Stimulated activated CD4-positive, alpha-beta T cell treated with anti-CD3 and anti-CD28 coated beads, Interleukin-1b, Interleukin-23, amount 100 ng/mL, for 48 hours (primary cell): ENCODE measurements at places on chromosomes 6 and 20.

DNA sequence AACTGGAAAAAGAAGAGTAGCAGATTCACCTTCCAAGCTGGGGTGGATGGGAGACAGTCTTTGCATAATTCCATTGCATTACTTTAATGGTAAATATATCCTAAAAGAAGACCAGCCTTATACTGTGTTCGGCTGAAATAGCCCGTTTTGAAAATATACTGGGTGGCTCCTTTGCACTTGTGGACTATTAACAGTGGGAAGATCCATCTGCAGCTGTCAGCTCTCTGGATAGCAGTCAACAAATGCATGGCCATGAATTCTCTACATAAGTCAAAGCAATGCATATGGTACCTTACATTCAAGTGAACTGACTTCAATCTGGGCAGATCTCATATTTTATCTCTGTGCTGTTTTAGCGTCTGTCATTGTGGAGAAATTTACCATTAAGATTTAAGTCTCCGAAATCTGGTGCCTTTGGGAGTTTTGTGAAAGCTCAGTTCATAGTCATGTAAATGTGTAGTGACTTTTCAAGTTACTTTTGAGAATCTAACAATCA is 400.6 kb upstream of the RNF217 start:
- DNase-seq, result no peak

- no peak for DNase-seq
Measured at GRCh38 chr20:45368221-45368980, 5.4 kb downstream of the SYS1 start.

GRCh38 chr6:20692023-20692422 is 157.8 kb downstream of the CDKAL1 start:
- DNase-seq, result no peak

DNA sequence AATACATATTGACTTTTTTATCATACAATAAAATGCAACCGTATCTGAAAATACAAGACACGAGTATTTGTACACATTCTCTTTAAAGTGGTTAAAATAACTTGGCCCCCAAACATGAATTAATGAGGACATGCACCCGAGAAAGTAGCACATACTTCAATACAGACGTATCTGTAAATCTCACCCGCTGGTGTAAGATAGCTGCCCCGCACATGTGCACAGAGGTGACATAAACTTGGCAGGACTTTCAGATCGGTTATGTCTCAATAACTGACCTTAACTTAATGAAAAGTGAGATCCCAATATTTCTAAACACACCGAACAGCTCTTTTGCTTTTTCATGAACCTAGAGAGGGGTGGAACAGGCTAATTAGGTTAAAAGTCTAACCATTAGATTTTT is 91.5 kb upstream of the RPS6KA2 start:
- DNase-seq, result no peak

- DNase-seq, result peak; percentile 57
Measured at GRCh38 chr6:7919871-7920270, 9.3 kb upstream of the TXNDC5 start.

- DNase-seq, result no peak
Measured at GRCh38 chr6:26392932-26393636, 9.0 kb upstream of the BTN3A1 start.

- no peak for DNase-seq
Measured at GRCh38 chr6:74213995-74214394, 518.0 kb downstream of the CD109 start.

- no peak for DNase-seq
Measured at GRCh38 chr6:68126089-68126749, 508.9 kb upstream of the ADGRB3 start.

DNA sequence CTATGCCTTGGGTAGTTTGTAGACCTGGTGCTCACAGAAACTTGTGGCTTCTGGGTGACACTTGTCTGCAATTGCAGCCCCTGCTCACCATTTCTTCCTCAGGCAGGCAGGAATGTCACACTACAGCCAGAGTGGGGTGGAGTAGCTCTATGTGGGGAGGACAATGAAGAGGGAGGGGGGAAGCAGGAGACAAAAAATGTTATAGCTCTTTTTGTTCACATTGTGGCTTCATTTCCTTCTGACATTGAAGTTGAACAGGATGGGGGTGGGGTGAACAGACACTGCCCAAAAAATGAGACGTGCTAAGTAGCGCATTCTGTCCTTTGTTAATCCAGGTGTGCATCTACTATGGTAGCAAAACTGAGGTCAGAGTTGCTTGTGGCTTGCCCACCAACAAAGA is at the start of gene THEMIS:
TSS of gene THEMIS (minus strand) at position 124 of the 400 bp plus-strand sequence. CDS start 126 bp downstream, outside the sequence.
- no peak for DNase-seq

GRCh38 chr20:45419188-45420091 is 3.5 kb downstream of the PIGT start:
- peak; percentile 27 for DNase-seq

- DNase-seq, result no peak
Measured at GRCh38 chr6:25463441-25463840, 184.3 kb downstream of the CARMIL1 start.

DNA sequence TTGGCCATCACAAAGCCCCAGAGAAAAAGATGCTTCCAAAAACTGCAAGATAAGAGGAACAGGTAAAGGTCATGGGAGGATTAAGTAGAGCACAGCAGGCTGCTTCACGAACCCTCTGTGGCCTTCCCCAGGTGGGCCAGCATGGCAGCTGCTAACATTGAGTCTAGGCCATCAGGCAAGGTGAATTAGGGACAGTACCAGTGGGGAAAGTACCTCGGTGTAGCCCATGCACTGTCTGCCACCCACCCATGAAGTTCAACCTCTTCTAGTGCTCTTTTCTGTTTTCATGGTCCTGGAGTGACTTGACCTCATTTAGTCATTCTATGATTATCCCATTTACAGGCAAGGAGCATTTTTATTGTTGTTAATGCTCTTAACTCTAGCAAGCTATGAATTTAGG is 108.6 kb upstream of the DUSP22 start:
- DNase-seq, result peak; percentile 20

DNA sequence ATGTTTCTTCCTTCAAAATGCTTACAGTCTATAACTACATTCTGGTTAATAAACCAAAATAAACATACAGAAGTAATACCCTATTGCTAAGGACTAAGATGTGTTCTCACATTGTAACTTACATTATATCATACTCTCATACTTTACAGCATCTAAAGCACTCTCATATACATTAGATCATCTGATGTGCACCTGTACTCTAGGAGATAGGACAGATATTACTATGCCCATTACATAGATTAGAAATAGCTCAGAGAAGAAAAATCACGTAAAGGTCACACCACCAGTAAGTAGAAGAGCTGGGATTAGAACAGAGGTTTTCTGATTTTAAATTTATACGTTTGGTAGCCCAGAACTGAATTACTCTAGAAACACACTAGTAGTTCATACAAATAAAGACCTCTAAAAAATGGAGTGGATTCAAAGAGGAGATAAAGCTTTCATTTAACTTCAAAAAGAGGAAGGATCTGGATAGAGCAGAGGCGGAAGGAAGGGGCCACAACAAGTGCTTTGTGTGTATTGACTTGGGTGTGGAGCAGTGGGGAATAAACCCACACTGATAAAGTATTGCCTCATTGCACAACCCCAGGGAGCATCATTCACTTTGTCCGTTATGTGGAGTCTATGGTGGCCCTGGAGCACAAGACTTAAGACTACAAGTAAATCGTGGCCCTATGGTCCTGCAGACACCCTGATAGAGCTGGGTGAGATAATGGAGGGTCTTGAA is 30.9 kb downstream of the SLC2A12 start:
- no peak for DNase-seq

GRCh38 chr6:43924222-43924702 is 154.3 kb downstream of the VEGFA start:
- peak; percentile 57 for DNase-seq

GRCh38 chr20:1813101-1813529 is 82.1 kb upstream of the SIRPA start:
- no peak for DNase-seq

GRCh38 chr6:15102241-15102640 is 143.6 kb upstream of the JARID2 start:
- no peak for DNase-seq

DNA sequence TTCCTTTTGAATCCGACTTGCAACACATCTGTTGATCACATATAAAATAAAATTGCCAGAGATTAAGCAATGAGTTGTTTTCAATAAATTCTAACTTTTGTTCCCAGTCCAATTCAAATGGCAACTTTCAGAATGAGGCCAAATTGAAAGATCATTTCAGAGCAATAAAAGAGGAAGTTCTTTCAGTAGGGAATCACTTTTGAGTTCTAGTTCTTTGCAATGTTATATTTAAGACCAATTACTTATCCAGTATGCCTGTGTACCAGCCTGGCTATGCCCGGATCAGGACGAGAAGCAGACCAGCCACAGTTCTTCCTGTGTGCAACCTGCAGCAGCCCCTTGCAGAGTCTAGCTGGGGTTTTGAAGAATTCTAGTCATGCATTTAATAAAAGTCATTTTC is 232.5 kb downstream of the BTBD9 start:
- DNase-seq, result no peak

GRCh38 chr6:25053875-25054371 is 118.2 kb upstream of the RIPOR2 start:
- no peak for DNase-seq

DNA sequence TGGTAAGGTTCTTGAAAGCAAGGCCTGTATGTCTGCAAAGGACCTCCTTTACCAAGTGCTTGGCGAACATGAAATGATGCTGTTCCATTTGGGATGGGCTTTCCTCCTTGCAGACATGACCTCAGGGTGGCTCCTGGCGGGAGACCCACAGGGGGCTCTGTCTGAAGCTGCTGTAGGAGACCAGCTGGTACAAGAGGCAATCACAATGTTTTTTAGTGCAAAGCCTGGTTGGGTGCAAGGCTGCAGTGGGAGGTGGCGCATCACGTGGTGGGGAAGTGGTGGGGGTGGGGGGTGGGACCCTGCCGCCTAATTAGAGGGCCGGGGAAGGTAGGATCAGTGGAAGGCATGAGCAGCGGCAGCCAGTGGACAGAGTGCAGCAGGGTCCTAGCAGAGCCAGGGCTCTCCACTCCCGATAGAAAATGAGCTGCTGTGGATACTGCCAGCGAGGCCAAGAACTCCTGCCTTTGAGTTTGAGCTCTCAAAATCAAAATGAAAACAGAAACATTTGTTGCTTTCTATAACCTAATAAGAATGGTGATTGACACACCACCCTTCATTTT is 9.1 kb upstream of the ARMC2 start:
- no peak for DNase-seq

DNA sequence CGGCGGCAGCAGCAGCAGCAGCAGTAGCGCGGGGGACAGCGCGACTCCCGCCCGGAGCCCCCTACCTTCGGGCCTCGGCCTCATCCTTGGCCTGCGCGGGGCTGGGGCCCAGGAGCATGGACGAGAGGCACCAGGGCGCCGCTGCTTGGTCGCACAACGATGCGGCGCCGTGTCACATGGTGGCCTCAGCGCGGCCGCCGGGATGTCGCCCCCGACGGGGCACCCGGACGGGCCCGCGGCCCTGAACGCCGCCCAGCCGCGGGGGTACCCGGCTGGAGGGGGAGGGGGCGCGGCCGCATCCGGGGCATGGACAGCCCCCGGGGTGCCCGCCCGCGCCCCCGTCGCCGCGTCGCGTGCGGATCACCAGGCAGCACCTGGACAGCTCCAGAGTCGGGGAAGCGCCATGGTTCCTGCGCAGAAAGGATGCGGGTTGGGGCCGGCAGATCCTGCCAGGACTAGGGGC is 57.1 kb downstream of the CDH22 start:
- DNase-seq, result no peak

DNA sequence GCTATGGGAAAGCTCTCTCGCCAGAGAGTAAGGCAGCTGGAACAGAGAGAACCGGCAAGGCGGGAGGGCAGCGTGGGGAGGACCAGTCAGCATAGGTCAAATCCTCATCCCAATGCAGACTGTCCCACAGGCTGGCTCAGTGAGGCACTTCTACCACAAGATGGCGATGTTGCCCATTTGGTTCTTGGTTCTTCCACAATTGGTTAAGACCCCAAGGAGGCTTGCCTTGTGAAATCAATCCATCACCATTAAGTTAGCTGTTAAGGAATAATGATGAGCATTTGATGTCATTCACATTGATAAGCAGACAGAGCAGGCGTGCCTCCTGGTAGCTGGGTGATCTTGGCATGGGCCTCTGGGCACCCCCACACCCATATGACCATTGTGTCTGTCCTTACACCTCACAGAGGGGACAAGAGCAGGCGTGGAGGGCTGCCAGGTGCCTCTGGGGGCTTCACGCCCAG is 2.4 kb downstream of the CSTL1 start:
- DNase-seq, result peak; percentile 59

DNA sequence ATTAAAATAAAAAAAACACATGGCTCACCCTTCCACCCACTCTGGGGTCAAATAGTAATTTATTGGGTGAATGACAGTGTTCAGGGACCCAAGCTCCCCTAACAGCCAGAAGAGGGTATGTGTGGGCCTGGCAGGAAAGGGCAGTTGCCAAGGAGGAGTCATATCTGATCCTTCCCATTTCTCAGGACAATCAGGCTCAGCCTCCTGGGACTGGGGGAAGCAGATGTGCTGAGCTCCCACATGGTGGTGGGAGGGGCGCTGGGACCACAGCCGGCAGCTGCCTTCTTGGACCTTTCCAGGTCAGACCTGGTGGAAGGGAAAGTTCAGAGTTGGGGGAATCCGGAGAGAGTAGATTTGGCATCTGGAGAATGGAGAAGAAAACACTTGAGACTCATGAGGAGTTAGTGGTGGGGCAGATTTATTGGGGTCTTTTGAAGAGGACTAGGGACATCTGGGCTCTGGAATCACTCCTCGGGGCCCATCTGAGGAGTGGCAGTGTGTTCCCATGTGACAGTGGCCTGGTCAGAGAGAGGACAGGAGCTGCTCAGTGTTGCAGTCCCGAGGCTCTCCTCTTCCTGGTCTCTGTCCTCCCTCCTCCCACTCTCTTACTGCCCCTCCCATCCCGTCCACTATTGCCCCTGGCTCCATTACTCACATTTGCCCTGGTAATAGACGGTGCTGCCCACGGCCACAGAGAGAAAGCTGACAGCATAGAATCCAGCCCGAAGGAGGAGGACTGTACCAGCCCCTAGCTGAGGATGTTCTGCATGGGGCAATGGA is 3.0 kb downstream of the LST1 start:
- DNase-seq, result no peak

DNA sequence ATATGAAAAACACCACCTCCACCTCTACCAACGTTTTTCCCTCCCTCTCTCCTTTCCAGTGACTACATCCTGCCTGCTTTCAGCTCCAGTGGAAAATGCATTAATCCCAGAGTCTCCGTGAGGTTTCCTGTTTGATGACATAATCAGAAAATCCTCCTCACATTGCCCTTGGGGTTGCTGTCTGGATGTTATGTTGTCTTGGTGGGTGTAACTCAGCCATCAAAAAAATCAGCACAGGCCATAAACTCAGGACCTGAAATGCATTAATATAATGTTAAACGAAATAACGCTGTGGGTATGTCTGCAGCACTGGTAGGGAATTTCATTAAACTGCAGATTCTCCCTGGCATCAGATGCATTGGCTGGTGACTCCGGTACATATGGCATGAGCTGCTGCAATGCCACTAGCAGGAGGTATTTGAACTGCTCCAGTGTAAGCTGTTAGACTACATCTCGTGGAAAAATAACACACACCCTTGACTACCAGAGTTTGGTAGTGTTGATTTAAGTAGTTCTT is 297.8 kb downstream of the PRL start:
- no peak for DNase-seq

DNA sequence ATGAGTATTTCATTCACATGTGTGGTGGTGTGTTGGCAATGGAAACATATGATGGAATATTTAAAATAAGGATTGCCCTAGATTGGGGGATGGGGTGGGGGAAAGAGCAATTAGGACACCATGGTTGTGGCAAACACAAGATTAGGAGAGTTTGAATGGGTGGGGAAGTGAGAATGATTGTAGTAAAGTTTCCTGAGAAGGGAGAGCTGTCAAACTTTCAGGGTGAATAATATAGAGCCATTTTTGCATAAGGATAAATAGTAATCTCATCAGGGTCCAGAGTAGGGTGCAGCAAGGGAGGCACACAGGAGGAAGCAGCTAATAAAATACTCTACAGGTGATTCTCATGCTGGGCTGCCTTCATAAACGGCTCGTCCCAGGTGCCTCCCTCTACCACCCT is 294.9 kb upstream of the MARCKS start:
- DNase-seq, result no peak
